ENCODE measurements at places on chromosomes 13 and 19. TPM values are rescaled to one million over a fixed set of nuclear protein-coding genes. Genes with fewer than 3 reads are reported as not detected.

DNA sequence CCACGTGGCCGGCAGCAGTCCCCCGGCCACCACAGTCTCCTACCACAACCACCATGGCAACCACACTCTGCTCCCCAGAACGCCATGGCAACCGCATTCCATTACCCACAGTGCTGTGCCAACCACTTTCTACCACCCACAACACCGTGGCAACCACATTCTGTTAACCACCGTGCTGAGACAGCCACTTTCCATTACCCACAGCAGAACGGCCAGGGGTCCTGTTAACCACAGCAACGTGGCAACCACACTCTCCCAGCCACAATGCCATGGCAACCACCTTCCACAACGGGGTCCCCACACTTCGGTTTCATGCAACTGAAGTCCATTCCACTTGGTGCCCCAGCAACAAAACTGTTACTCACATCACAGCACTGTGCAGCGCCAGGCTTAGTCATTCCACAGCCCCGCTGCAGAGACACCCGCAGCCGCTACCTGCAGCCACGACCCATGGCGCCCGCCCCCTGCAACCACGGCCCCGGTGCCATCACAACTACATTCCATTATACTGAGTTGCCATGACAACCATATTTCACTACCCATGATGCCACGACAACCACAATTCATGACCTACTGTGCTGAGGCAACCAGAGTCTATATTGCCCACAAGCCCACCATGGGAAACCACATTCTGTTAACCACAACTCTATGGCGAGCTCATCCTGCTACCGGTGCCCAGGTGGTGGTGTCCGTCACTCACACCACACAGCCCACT lies 10.0 kb downstream of the DPF1 start:
- peak; percentile 86 for DNase-seq

DNA sequence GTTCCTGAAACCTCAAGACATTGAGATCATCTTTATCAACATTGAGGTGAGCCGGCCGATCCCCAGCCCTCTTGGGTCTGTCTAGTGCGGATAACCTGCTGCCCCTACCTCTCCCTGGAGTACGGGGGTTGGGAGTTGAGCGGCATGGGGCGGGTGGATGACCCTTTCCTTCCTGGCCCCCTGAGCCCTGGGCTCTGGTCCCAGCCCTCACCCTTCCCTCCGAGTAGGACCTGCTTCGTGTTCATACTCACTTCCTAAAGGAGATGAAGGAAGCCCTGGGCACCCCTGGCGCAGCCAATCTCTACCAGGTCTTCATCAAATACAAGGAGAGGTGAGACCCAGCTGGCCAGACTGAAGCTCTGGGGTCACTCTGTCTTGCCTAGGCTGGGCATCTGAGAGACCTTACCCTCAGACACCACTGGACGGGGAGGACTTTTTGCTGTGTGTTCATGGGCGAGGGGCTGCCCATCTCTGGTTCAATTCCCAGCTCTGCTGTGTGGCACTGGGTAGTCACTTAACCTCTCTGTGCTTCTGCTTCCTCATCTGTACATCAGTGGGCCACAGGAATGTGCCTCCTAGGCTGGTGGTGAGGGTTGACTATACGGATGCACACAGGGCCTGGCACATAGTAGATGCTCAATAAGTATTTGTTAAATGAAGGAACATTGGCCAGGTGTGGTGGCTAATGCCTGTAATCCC lies 52.7 kb downstream of the VAV1 start:
- no peak for DNase-seq

- no peak for DNase-seq
These were observed 305.2 kb upstream of the ZNF507 start for GRCh38 chr19:32040236-32040635.

GRCh38 chr13:111893071-111893606 lies 173.8 kb upstream of the SOX1 start:
- DNase-seq, result no peak

DNA sequence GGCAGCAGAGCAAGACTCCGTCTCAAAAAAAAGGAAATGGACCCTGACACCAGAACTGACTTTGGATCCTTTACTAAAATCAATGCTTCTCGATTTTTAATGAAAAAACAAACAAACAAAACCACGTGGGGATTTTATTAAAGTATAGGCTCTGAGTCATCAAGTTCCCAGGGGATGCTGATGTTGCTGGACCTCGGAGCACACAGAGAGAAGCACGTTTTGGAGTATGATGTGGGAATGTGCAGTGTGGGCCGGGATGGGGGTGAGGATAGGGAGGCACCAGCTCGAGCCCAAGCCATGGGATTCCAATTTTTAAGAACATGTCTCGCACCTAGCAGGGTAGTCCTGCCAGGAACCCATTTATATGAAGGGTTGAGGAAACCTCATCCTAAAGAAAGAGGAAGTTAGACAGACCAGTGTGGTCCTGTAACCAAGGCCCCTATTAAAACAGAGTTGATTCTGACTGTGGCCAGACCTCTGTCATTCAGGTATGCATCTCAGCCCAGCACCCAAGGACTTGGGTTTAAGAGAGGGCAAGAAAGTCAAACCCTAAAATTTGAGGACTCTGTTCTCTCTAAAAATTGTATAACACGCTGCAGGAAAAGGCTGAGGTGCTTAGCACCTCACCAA lies 6.4 kb downstream of the FLT1 start:
- DNase-seq, result no peak

DNA sequence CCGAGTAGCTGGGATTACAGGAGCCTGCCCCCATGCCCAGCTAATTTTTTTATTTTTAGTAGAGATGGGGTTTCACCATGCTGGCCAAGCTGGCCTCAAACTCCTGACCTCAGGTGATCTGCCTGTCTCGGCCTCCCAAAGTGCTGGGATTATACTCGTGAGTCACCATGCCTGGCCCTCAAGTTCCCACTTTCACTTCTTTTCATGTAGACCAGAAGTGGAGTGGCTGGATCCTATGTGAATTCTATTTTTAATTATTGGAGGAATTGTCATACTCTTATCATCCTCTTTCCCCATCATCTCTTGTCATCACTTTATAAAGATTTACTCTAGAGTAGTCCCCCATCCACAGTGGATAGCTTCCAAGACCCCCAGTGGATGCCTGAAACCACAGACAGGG lies 12.8 kb upstream of the SIGLEC10 start:
- DNase-seq, result no peak

GRCh38 chr19:10872546-10873107 lies 1.3 kb downstream of the CARM1 start:
- DNase-seq, result no peak

DNA sequence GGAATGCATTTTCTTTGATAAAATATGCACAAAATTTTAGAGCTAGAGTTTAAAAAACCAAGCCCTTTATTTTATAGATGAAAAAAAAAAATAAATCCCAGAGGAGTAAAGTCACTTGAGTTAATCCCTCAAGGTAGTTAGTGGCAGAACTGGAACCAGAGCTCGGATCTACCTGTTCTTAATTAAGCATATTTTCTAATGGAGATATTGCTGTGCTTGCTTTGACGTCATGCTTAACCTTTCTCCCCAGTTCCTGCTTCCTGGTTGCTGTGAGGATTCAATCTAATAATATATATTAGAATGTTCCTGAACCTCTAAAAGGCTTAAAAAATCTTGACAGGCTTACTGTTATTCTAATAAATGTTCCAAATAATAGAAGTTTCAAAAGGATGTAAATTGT lies 300.6 kb upstream of the KLF12 start:
- DNase-seq, result no peak

DNA sequence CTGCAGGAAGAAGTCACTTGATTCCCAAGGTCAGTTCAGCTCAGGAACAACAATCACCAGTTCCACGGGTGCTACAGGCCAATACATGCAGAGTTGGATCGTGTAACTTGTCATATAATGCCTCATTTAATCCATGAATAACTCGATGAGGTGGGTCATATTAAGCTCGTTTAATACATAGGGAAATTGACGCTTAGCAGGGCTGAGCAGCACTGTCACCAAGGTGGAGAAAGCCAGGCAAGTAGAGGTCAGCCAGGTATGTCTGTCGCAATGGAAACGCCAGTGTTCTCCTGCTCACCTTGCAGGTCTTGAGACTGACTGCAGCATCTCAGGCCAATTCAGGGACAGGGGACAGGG lies 52.3 kb downstream of the CCDC70 start:
- DNase-seq, result no peak

- no peak for DNase-seq
These were observed 960 bp upstream of the GSX1 start for GRCh38 chr13:27791146-27791900.

GRCh38 chr19:728011-728410 lies 19.3 kb downstream of the PALM start:
- DNase-seq, result peak; percentile 72

The BST2 gene
- total RNA-seq, result 46.1 TPM

The RNF126 gene
- total RNA-seq, result 48.7 TPM

The STK11 gene
- total RNA-seq, result 34.9 TPM

The ZSCAN4 gene
- not detected for total RNA-seq

The ZSCAN22 gene
- total RNA-seq, result 2.9 TPM

The CGB5 gene
- total RNA-seq, result not detected

The FUT6 gene
- not detected for total RNA-seq

Measured in RPMI7951 (cell line).